Femur (tissue), 1 donor: ENCODE measurements at places on chromosomes 12 and 14.

DNA sequence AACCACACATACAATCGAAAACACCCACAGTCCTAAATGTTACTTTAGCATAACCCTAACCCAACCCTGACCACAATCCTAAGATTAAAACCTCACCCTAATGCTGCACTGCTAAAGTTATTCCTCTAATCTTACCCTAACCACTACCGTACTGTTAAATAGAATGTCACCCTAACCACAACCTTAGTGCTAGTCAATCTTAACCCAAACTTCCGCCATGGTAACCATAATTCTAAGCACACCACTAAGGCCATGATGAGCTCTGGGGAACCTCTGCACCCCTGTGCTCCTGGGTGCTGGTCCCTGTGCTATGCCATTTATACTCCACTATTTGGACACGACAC, 38.0 kb downstream of the LTBP2 start:
- DNase-seq: no peak

GRCh38 chr12:6778574-6779550, 6.5 kb downstream of the LAG3 start:
- peak; percentile 96 for DNase-seq

DNA sequence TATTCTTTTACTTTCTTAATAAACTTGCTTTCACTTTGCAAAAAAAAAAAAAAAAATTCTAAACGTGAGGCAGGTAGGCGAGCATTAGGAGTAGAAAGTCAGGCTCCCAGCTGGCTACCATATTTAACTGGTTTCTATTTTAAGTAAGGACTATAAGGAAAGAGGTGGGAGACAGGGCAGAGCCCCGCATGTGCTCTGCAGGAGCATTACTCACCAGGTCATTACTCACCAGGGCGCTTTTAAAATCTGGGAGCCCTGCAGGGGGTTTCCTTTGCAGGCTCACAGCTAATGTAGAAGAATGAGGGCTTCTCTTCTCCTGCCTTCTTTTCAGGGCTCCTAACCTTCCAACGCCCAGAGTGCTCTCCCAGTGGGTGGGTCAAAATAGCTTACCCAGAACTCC, 14.0 kb upstream of the DPF3 start:
- DNase-seq: no peak

- DNase-seq: no peak
Observed at GRCh38 chr14:55073856-55074255, 22.4 kb downstream of the MAPK1IP1L start.

DNA sequence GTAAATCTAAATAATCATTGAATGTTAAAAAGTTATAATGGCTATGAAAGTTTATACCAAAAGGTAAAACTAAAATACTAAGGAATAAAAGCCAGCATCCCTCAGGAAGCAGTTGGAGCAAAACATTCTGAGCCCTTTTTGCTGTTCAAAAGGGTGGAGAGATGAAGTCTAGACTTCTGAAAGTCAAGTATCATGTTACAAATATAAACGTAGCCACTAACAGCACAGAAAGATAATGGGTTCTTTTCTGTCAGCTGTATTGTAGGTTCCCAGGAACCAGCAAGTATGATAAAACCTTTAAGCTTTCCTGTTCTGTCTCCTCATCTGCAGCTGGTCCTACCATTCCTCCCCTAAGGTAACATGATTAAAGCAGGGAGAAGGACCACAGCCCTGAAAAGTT, 16.4 kb upstream of the PLD4 start:
- DNase-seq: no peak

- no peak for DNase-seq
Observed at GRCh38 chr12:118603610-118604361, 227.4 kb downstream of the SUDS3 start.

- DNase-seq: no peak
Observed at GRCh38 chr12:75996861-75997447, 34.6 kb downstream of the PHLDA1 start.

GRCh38 chr12:51900323-51900889, 6.9 kb upstream of the ACVRL1 start:
- no peak for DNase-seq

DNA sequence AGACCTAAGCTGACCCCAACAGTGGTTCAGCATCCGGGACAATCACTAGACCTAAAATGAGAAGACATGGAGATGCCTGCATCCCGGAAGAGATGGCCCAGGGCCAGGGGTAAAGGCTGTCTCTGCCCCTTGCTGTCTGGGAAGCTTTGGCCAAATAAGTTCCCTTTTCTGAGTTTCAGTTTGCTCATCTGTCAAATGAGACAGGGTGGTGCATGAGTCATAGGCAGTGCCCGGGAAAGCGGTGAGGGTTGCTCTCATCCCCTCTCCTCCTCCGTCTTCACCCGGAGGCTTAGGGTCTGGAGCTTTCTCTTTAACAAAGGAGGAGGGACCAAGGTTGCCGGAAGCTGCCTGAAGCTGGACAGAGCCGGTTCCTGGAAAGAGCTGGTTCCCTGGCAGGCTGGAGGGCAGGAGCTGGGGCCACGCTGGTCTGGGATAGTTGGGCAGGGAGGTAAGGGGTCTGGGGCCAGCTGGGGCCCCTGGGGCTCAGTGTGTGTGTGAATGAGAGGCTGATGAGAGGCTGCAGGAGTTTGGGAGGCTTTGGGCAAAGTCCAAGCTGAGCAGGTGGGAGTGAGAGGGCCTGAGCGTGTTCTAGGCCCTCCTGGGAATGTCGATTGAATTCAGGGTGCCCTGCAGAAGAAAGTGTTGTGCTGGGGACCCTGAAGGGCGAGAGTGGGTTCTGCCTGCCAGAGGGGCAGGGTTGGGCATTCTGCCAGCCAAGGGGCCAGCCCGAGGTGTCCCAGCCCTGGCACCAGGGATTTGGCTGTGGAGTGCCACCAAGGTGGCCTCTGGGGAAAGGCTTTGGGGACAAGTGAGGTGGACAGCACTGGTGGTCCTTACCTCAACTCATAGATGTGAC, at the start of gene SDSL:
Gene SDSL (plus strand): TSS at position 351 of the 856 bp plus-strand sequence. CDS start 5,603 bp downstream, outside the sequence.
- DNase-seq: peak; percentile 67

DNA sequence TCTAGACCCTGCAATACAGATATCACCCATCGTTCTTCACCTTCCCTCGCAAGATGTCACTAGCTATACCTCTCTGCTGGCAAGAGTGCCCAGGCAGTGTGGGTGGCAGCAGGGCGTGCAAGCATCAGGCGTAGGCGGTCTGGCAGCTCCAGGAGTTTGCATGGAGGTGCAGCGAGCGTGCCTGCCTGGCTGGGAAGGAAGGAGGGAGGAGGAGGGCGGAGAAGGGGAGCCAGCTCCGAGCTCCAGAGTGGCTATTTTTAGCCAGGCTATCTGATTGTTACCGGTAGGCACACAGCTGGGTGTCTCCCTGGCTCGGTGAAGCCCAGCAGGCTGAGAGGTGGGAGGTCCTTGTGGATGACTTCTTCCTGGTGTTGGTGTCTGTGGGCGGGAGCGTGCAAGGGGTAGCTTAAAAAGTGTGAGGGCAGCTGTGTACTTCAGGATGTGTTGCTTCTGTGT, 6.2 kb downstream of the FOXJ2 start:
- peak; percentile 73 for DNase-seq

- no peak for DNase-seq
Observed at GRCh38 chr14:100140452-100141078, 18.9 kb downstream of the DEGS2 start.

DNA sequence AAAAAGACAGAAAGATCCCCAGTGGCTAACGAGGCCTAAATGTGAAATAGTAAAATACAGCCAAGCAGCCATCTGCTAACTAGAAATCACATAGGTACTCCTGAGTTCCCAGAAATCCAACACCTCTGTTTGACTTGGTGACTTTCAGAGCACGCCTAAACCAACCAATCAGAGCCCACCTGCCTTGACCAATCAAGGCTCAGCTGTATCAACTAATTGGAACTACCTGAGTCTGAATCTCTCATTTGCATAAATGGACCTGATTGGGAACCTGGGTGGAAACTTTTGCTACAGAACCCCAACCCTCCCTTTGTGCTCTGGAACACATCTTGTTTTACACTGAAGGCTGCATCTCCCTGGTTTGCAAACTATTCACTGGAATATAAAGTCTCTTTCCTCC, 5.1 kb upstream of the TCL1B start:
- no peak for DNase-seq

GRCh38 chr14:54312166-54312801, 84.5 kb upstream of the CDKN3 start:
- DNase-seq: no peak

- no peak for DNase-seq
Observed at GRCh38 chr14:83171761-83172160, 1638.1 kb upstream of the SEL1L start.

DNA sequence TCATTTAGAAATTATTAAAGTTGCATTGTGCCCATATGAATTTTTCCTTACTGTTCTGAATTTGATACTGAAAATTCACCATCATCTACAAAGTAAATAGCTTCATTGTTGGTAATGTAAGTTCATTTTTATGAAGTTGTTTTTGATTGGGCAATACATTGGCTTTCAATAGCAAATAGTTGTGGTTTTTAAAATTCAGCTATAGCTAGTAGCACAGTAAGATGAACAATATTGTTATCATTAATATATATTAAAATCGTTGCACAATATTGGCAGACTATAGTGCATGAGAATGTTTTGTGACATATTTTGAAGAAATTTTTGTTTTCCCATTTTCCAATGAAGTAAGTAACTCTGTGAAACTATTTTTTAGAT, 575.0 kb downstream of the PRKD1 start:
- DNase-seq: no peak

DNA sequence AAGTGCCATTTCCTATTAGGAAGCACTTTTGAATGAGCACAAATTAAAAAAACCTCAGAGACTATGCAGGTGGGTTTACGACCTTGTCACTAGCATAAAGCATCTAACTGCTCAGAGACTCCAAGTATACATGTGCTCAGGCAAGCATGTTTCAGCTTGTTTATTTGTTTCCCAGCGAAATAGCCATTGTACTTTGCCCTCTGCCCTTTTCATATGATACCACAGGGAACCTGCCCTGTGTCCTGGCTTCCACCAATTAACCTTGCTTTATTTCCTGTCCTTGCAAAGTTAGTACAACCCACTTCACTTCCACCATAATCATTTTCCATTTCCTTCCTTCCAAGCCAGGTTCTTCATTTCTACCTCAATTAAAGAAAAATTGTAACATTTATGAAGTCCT, 194.9 kb downstream of the DUSP6 start:
- DNase-seq: no peak

- no peak for DNase-seq
Observed at GRCh38 chr12:12965836-12966235, 13.9 kb upstream of the GPRC5D start.

DNA sequence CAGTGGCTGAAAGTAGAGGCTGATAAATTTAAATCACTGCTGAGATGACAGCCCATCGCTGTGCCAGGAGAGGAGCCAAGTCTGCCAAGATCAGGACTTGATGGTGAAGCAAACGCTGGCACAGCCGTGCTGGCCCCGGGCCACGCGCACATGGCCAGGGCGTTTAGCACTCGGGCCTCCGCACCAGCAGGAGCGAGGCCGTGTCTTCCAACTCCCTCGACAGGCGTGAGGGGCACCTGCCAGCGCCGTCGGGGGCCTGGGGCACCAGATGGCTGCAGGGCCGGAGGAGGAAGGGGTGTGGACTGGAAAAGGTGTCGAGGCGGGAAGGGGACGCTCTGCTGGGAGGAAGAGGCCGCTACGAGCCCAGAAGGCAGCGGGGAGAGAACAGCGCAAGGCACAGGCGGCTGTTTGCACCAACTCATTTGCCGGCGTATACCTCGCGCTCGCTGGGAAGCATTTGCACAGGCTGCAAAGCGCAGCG, 29.5 kb downstream of the RIMBP2 start:
- DNase-seq: no peak

DNA sequence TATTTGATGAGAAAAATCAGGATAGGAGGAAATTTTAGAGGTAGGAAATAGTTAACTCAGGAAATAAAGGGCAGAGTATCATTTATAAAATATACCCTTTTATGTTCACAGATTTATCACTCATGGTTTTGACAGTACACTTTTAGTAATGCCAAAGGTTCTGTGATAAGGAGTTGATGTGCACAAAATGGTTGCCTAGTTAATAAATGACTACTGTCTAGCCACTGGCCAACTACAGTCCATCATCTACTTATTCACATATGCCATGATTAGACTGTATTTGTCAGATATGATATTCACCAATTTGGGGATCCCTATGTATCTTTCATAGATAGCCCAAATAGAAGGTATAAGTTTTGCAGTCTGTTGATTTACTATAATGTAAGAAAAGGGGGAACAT, 19.2 kb upstream of the GXYLT1 start:
- DNase-seq: no peak

GRCh38 chr12:132668191-132669088, 18.7 kb downstream of the POLE start:
- DNase-seq: no peak

GRCh38 chr14:60025571-60025970, 66.2 kb upstream of the PCNX4 start:
- no peak for DNase-seq
